Activated CD8-positive, alpha-beta memory T cell treated with anti-CD3 and anti-CD28 coated beads for 1 hour (primary cell): ENCODE measurements at places on chromosomes 7 and 10.

DNA sequence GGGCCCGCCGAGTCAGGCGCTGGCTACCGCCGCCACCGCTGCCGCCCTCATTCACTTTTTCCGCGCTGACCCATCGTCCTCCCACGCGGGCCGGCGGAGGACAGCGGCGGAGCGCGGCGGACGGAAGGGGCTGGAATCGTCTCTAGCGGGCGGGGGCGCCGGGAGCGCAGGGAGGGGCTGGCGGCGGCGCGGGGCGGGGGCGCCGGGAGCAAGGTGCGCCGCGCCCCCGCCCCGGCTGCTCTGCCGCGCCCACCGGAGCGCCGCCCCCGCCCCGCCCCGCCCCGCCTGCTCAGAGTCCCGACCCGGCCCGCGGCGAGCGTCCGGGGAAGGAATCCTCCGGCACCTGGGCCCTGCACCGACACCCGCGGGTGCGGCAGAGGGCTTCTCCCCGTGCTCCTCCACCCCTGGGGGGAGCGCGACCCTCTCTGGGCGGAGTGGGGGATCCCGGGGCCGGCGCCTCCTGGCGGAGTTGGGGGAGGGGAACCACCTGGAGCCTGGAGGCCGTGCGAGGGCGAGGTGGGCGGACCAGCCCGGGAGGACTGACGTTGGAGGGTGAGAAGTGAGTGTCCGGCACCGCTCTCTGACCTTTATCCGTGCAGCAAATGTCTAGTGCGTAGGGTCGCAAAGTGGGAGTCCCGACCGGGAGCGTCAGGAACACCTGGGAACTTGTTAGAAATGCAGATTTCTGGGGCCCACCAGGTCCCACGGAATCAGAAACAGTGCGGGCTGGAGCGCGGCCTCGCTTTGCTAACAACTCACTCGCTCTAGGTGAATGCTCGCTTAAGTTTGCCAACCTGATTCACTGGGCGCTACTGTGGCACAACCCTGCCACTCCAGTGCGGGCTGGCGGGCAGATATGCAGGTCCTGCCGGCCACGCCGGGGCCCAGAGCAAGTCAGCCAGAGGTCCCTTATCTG, at the start of gene COBL:
COBL (minus strand) TSS at position 144 of the 916 bp plus-strand sequence. CDS start 176 bp downstream, outside the sequence.
- no peak for DNase-seq

DNA sequence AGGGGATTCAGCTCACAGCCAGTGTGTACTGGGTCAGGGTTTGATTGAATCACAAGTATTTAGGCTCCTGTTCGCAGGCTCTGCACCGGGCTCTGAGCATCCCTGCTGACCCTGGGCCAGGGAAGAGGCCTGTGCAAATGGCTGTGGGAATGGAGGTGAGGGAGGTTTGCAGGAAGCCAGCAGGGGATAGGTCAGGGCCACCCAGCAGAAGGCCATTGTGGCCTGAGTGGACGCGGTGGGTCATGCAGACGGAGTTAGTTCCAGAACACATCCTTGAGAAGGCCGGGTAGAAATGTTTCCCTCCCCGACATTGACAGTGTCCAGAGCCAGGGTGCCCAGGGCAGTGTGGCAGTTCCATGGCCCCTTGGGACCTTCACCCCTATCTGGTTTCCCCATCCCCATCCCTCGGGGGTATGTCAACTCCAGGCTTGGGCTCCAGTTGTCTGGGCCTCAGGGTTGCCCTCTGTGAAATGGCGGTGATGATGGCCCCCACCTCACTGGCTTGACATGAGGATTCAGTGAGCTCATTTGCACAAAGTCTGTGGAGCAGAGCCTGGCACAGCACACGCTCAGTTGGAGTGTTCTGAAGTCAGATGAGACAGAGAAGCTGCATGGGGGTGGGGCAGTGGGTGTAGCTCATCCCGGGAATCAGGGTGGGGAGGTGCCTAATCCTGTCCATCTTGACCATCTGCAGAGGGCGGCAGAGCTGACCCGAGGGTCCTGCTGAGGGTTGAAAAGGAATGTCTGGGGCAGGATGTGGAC, 107.6 kb downstream of the ADCY1 start:
- DNase-seq, result no peak

DNA sequence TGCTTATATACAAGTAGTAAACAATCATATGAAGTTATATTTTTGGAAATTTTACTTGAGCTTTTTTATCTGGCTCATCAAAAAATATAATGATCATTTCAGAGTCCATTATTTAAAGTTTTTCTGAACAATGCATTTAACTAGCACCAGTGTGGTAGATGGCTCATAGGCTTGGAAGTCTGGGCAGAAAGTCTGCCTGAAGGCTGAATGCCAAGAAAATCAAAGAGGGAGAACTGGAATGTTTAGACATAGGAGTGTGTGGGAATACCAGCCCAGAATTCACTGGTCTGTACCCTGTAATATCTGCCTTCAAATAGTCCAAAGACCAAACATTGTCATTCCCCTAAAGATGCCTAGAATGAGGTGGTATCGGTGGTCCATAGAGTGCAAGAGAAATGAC, 40.3 kb upstream of the ANK3 start:
- no peak for DNase-seq

- DNase-seq, result no peak
Observed at GRCh38 chr7:126411032-126411820, 841.5 kb downstream of the GRM8 start.

- no peak for DNase-seq
Observed at GRCh38 chr10:29191674-29192073, 97.2 kb upstream of the LYZL1 start.

GRCh38 chr7:141073173-141073640, 657 bp upstream of the TMEM178B start:
- DNase-seq, result no peak

- DNase-seq, result no peak
Observed at GRCh38 chr7:31500656-31501055, 13.2 kb upstream of the ITPRID1 start.
